ENCODE measurements at places on chromosomes 5 and 9.

DNA sequence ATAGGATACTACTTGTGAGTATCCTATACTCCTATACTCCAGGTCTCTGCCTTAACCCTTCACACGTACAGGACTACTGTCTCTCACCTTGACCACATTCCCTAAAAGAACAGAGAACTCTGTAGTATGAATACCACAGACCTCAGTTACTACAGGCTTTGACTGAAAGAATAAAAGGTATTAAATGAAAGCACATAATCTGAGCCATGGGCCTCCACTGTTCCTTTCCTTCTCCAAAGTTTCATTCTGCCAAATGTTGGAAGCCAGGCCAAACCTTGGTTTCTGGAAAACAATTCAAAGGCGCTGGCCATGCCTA lies 191.5 kb downstream of the TSSK1B start:
- no peak for DNase-seq

DNA sequence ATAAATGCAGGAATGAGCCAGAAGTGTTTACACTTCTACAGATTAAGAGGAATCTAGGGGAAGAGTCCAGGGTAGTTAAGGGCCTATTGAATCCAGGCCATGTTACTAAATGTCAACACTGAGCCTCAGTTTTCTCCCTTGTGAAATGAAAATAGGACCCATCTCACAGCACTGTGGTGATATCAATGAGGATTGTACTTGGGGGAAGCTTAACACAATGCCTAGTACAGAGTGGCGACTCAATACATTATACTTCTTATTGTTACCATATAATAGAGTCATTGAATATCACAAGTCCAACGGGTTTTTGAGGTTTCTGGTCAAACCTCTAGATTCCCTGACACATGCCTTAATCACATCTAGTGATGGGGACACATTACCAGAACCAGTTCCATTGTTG lies 4.6 kb downstream of the TRUB2 start:
- no peak for DNase-seq

GRCh38 chr5:17763301-17763700 lies 129.0 kb downstream of the TAF11L14 start:
- no peak for DNase-seq

GRCh38 chr5:2739360-2740050 lies 12.0 kb downstream of the IRX2 start:
- no peak for DNase-seq

DNA sequence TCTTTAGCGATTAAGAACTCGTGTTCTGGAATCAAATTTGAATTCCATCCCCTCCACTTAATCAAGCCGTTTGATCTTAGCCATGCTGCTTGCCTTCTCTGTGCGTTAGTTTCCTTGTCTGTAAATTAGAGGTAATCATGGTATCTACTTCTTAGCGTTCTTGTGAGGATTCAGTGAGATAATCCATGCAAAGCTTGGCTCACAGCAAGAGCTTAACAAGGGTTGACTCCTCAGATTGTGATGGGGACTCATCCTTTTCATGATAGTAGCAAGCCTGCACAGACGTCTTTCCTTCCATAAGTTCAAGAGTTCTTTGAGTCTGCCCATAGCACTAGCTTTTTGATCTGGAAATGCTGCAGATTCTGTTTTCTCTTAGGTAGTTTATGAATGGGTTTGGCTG lies 72.8 kb downstream of the TRIO start:
- no peak for DNase-seq

DNA sequence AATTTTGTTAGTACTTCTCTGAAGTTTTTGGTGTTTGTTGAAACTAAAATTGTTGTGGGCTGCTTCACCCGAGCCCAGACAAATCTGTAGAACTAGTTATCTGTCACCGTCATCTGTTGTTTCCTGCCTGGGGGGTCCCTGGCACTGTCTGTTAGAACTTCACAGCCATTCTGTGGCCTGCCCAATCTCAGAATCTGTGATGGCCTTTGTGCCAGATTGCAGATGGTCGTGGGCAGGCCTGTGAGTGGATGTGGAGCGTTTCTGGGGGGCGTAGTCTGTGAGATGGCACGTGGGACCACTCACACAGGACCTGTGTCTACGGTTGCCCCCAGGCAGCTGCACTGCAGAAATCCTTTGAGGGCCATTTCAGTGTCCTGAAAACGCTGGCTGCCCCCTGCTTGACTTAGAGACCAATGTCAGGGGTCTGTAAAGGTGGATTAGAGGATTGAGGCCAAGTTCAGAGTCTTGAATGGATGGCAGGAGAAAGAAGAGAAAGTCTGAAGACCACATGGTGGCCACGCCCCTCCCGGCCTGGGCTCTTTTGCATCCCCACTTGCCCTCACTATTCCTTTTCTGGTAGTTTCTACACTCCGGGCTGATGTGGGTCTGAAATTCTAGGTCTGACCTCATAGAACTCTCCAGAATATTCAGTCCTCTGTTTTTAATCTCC lies 38.3 kb downstream of the TRIO start:
- no peak for DNase-seq

Data from iPS-NIHi11 (cell line).